ENCODE measurements at places on chromosomes 7 and 10.

DNA sequence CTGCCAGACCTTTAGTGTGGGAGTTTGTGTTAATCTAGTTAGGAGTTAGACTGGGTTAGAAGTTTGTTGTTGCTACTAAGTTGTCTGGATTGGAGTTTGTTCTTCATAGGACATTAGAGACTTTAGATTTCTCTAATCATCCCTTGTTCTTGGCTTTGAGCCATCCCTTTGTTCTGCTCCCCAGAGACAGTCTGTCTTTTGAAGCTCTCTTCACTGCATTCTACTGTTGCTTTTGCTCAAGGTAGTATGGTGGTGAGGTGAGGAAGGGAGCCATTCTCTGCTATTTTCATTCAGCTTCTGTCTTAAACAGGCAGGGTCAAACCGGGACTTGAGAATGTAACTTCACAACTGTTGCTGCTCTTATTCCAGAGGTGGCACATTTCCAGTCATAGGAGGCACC lies 10.4 kb upstream of the TARP start:
- DNase-seq: no peak
- H3K36me3 ChIP-seq: no peaks in the 10 kb centered on the region
- no peak overlapping the region for H3K4me3 ChIP-seq
- H3K4me1 ChIP-seq: peaks cover 8% of the 10 kb centered on the region

DNA sequence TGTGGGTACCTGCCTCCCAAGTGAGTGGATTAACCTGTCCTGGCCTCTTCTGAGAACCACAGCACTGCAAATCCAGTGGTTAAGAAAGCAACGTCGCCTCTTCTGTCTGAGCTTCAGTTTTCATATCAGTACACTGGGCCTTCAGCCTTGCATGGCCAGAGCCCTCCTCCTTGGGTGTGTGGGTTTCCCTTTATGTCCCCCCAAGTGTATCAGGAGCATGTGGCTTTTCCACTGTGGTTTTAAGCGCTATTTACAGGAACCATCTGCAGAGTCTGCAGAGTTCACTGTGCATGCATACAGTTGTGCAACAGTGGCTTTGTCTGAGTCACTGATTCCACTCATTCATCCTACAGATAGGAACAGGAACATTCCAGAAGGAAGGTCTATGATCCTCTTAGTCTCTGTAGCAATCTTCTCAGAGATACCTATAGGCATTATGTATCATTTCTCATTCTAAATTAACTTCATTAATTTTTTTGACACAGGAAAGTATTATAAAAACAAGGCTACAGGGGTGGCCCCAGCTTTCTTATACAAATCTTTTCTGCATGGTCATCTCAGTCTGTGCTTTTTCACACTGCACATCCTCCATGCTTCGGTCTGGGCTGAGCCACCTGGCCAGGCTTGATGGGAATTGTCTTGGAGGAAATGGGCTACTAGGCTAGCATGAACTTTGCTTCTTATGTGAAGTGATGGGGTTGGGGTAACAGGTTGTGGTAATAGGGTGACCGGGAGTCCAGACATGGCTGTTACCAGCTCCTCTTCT lies 17.1 kb downstream of the MBL2 start:
- no peak overlapping the region for H3K27ac ChIP-seq
- H3K4me3 ChIP-seq: no peak overlapping the region
- no peaks in the 10 kb centered on the region for H3K27me3 ChIP-seq
- no peaks in the 10 kb centered on the region for H3K4me1 ChIP-seq
- DNase-seq: peak; percentile 71

DNA sequence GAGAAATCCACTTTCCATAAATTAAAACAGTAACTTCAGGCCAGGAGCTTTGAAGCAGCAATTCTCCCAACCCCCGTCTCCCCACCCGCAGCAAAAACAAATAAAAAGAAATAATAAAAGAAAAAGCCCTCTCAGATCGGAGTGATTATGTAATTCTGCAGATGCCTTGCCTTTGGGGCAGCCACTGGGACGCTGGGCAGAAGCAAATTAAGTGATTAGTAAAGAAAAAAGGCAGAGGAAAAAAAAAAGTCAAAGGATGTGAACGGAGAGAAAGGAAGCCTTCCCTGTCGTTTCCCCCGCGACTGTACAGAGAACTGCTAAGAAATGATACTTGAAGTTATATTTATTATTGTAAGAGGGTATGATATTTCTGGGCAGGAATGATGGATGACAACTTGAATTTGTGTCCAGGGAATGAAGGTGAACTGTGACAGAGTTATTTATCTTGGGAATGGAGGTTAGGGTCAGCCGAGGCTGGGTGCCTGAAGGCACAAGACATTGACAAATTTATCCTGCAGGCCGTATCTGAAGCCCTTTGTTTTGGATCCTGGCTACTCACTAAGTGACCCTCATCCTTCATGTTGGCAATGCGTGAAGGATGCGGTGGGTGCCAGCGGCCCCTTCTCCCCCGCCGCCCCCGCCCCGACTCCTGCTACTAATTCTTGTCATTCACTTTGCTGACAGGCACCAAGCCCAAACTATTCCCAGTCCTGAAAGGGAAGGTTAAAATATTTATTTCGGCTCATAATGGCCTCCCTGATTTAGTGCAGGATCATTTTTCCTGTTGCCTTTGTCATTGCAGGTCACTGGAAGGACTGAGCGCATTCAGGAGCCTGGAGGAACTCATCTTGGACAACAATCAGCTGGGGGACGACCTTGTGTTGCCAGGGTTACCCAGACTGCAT lies 604.0 kb downstream of the LRMDA start:
- H3K27me3 ChIP-seq: no peaks in the 10 kb centered on the region
- no peak overlapping the region for H3K4me3 ChIP-seq
- peaks cover 17% of the 10 kb centered on the region for H3K4me1 ChIP-seq
- DNase-seq: no peak
- H3K27ac ChIP-seq: peak overlapping the region; percentile 10

GRCh38 chr10:127216786-127217185 lies 20.4 kb upstream of the INSYN2A start:
- H3K27me3 ChIP-seq: no peaks in the 10 kb centered on the region
- H3K4me1 ChIP-seq: no peaks in the 10 kb centered on the region
- H3K4me3 ChIP-seq: no peak overlapping the region
- no peak overlapping the region for H3K27ac ChIP-seq
- no peak for DNase-seq
- H3K36me3 ChIP-seq: no peaks in the 10 kb centered on the region

All from vagina (tissue), 2 donors.